ENCODE measurements at places on chromosomes 3 and 15.

DNA sequence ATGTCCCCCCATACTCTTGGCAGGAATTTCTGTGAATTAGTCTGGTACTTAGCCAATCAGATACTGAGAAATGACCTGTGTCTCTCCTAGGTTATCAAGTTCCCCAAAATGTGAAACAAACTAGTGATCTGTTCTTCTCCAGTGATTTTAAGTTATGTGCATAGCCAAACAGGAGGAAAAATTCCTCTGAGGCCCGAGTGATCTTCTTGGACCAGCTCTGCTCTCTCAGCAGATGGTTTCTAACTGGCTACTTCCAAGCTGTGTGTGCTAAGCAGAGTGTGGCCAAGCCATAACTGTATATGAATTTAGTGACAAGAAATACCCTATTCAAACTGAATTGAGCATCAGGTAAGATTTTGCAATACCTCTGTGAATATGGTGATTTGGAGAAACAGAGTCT lies 89.5 kb downstream of the GREM1 start:
- no peak for DNase-seq

- DNase-seq: no peak
Observed at GRCh38 chr3:46966811-46967210, 9.7 kb downstream of the CCDC12 start.

GRCh38 chr3:118960876-118961450 lies 73.7 kb downstream of the IGSF11 start:
- no peak for DNase-seq

DNA sequence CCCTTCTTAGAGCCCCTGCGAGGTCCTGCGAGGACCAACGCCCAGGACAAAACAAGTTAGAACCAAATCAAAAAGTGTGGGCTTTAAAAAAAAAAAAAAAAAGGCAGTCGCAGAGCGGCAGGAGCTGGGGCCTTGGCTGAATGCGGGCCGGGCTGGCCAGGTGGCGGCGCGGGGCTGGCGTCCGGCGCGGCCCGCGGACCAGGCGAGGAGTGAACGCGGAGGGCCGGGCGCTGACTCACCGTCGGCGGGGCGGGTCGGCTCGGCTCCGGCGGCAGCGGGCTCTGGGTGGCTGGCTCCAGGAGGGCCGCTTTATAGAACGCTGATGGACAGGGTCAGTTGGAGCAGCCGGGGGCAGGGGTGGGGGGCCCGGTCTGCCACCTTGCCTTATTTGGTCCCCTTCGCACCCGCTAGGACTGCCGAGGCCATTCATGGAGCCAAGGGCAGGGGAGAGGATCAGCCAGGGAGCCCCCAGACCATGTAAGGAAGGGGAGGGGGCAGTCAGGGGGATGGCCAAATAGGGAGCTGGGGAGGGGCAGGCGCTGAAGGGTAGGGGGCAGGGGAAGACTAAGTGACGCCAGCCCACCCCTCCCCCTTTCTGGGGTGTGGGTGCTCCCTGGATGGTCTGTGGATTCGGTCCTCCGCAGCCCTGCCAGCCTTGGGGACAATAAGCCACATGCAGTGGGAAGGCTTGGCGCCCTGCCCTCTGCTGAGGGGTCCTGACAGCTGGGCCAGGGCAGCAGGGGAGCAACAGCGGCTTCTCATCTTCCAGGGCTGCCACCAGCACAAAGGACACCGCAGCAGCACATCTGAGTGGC lies at the start of gene ACTC1:
ACTC1 (minus strand) TSS at position 283 of the 815 bp plus-strand sequence. CDS start 741 bp downstream, outside the sequence.
- peak; percentile 11 for DNase-seq

DNA sequence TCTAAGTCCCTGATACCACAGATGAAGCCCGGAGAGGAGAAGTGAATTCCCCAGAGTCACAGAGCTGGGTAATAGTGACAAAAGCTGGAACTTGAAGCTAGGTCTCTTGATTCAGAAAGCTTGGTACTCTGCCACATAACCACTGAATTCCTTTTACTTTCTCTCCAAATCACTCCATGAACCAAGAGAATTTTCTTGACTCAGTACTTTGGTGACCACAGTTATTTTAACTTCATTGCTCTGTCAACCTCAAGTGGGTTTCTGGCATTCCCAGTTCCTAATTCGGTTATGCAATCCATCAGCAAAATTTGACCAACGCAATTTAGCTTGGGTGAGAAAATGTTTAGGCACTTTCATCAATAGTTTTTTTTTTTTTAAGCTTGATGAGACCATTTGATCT lies 61.0 kb upstream of the PPARG start:
- no peak for DNase-seq

DNA sequence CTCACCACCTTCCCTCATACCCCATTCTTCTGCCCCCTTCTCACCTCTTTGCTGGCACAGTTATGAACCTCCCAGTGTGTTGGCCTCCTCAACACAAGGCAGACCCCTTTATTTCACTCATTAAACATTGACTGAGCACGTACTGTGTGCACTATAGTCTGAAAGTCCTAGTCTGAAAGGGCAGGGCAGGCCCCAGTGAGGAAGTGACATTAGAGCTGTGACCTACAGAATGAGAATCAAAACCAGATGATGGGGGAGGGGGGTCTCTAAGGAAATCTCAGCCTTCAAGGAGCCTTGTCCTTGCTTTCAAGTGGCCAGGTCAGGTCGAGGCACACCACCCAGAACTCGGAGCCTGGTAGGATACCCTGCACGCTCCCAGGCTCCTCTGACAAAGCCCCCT lies 3.5 kb downstream of the SLC28A1 start:
- DNase-seq: no peak

DNA sequence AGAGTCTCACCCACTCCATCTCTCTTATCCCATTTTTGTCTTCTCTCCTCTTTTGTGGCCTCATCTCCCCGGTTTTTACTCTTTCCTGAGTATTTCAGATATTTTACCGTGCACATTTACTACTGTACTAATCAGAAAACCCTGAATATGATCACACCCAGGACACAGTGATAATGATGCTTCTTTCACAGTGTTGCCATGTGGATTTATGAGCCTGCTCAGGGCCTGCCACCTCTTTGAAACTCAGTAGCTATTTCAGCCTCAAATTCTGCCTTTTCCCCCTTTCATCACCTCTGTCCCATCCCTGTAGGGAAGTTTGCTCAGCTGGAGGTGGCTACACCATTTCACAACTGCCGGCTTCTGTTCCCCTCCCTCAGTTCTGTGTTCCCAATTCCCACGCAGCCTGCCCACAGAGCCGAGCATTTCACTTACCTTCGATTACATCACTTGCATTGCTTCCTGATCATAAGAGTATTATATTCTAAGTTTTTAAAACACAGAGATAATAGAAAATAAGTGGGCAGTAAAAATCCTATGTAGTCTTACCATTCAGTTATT lies 33.2 kb downstream of the ARNT2 start:
- DNase-seq: no peak

DNA sequence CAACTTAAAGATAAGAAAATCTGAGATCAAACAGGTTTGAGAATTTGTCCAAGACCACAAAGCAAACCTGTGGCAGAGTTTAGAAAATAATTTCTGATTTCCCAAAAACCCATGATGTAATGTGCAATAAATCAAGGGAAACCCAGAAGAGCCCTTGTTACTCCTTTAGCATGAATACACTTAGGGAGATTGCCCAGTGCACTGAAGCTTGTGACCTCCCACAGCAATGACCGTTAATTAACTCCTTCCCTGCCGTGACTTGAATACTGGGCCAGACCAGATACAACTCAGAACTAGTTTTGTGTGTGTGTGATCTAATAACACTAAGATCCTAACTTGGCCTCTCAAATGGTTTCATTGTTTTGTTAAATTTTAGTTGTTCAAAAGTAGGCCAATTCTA lies 2.5 kb downstream of the PRKAR2A start:
- no peak for DNase-seq

- no peak for DNase-seq
Observed at GRCh38 chr15:80562033-80562432, 133.1 kb upstream of the ABHD17C start.

DNA sequence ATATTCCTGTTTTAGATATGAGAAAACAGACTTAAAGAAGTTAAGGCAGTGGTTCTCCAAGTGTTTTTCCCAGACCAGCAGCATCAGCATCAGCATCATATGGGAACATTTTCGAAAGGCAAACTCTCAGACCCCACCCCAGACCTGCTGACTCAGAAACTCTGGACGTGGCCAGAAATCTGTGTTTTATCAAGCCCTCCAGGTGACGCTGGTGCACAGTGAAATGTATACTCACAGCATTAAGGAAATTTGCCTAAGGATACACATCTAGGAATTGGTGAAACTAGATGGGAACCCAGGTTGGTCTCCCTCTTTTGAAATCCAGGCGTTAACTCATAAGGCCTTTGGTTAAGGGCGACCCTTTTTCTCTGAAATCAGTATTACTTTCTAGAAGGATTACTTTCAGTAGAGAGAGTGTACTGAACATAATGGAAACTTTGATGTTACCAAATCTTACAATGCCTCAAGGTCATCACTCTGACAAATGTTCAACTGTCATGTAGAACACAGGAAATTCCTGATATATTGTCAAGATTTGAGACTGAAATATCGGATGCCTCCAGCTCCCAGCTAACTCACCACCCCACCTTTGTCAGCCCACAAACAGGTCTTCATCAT lies 910.2 kb downstream of the ROBO1 start:
- DNase-seq: no peak

DNA sequence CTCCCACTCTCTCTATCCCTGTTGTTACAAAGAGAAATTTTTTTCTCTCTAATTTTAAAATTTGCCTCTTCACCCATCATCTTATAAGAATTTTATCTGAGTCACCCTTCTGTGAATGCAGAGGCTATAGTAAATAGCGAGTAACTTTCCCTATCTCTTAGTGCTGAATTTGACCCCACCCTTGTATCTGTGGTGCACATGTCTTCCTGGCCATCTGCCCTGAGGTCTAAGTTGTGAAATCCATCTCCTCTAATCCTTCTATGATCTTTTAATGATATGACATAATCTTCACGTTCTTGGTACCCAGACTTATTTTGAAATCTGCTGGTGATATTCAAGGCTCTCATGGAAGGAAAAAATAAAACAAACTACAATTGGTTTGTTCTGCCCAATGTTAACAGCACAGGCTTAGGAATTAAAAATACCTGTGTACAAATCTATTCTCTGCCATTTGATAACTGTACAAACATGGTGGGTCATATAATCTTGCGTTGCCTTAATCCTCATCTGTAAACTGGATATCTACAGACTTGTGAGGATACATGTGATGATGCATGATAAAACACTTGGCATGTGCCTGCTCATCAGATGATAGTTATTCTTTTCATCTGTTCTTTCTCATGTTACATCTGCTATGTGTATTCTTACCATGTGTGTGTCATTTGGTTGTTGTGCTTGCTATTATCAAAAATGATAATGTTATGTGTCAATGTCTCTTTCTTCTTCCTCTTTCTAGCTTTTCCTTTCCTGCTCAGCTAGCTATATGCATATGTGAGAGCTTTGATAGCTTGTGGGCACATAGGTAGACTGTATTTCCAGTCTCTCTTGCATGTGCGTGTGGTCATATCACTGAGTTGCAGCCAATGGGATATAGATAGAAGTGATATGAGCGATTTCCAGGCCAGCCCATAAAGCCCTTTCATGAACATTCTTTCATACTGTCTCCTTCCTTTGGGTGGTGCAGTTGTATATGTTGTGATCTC lies 13.7 kb upstream of the CCR3 start:
- DNase-seq: no peak

DNA sequence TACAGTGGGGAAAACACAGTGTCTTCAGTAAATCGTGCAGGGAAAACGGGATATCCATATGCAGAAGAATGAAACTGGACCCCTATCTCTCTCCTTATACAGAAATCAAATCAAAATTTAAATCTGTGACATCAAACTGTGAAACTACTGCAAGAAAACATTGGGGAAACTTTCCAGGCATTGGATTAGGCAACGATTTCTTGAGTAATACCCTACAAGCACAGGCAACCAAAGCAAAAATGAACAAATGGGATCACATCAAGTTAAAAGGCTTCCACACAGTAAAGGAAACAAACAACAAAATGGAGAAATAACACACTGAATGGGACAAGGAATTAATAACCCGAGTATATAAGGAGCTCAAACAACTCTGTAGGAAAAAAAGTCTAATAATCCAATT lies 165.3 kb downstream of the PLCL2 start:
- DNase-seq: no peak

DNA sequence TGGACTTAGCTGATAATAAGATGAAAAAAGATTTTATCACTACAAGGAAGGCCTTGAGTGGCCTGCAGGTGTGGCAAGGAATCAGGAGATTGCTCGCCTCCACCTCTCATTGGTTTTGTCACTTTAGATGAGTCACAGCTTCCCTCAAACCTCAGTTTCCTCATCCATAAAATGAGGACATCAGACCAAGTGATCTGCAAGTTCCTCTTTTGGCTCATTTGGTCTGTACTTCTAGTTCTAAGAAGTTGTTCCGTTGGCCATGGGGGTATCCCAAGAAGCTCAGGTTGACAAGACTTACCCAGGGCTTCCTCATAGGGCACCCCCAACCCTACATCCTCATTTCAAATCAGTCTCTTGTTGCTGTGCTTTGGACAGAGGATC lies 254.1 kb downstream of the UACA start:
- DNase-seq: no peak

GRCh38 chr3:71258526-71258925 lies 325.0 kb downstream of the FOXP1 start:
- DNase-seq: no peak

- DNase-seq: no peak
Observed at GRCh38 chr15:62793752-62794144, 248.8 kb upstream of the TPM1 start.

DNA sequence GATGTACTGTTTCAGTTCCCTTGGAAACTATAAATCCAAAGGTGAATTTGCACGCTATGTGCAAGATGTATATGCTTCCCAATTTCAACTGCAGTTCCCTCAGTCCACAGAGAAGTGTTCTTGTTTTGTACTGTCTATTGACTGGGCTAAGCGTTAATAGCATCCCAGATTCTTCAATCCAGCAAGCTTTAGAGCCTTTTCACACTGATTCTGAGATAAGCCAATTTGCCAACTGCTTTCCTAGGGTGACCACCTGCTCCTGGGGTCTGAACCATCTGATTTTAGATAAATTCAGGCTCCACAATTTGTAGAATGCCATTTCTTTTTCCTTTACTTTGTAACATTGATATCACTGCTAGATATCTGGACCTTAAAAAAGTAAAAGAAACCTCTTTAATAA lies 340.1 kb downstream of the PTPRG start:
- DNase-seq: no peak

- no peak for DNase-seq
Observed at GRCh38 chr3:70179111-70179510, 133.3 kb downstream of the MDFIC2 start.

DNA sequence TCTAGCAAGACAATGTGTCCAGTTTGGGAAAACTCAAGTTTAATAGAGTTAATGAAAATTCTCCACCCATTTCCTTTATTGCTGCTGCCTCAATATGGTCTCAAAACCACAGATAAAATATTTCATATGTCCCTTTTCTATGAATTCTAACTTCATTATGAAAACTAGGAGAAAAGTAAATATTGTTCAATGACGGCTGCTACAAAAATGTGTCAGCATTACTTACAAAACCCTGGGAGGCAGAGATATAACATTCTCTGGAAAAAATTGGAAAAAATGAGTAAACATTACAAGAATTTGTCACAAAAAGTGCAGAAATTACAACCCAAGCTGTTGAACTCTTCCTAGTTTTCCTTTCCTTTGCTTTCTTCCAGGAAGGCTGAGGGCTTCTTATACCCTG lies 22.2 kb upstream of the FBN1 start:
- DNase-seq: no peak

- DNase-seq: no peak
Observed at GRCh38 chr15:91132079-91132478, 32.0 kb downstream of the SV2B start.

Data from NCI-H1092 treated with DMSO at 0.1 percent for 48 hours (cell line).